ENCODE measurements at places on chromosomes 5 and 9. TPM values are rescaled to one million over a fixed set of nuclear protein-coding genes. Genes with fewer than 3 reads are reported as not detected.

The AQP7 gene
- total RNA-seq = 0.23 TPM

The C9orf50 gene
- 0.11 TPM for total RNA-seq

DNA sequence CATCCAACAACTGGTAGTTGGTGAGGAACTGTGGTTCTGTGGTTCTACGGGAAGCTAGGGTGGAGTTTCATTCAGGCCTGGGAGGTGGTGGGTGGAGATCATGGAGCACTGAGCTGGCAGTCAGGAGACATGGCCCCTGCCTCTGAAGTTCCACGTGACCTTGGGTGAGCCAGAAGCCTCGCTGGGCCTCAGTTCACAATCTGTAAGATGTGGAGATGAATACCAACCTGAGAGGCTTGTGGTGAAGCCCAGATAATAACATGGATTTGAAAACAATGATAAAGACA lies 177.9 kb downstream of the MACROH2A1 start:
- no peak for DNase-seq

GRCh38 chr9:20294046-20294750 lies 328.1 kb downstream of the MLLT3 start:
- DNase-seq = no peak

GRCh38 chr5:33810491-33811120 lies 81.2 kb downstream of the ADAMTS12 start:
- DNase-seq = no peak

- DNase-seq = no peak
Observed at GRCh38 chr5:64213531-64213930, 47.9 kb downstream of the RNF180 start.

DNA sequence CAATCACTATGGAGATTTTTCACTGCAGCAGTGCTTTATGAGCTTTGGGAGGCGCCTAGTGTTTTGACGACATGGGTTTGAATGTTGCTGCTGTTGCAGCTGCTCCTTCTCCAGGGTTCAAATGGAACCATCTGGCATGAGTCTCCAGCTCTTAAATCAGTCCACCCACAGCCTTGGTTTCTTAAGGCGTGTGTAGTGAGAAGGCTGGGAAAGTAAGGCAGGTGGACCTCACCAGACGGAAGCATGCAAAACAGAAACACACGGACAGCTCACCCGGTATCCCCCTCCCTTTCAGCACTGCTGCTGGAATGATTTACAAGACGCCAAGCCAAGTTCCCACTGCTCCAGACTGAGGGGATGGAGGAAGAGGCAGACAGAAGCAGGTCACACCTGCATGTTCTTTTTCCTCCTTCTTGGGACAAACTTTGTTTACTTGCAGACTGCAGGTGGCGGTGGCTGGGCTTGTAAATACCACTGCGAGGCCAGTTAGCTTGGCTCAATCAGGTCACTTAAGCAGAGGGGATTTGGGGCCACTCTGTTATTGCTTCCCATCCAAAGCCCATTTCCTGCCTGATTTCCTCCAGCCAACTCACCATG lies 47.4 kb downstream of the ADAM19 start:
- peak; percentile 33 for DNase-seq

- no peak for DNase-seq
Observed at GRCh38 chr5:56717253-56717987, 97.9 kb upstream of the MAP3K1 start.

DNA sequence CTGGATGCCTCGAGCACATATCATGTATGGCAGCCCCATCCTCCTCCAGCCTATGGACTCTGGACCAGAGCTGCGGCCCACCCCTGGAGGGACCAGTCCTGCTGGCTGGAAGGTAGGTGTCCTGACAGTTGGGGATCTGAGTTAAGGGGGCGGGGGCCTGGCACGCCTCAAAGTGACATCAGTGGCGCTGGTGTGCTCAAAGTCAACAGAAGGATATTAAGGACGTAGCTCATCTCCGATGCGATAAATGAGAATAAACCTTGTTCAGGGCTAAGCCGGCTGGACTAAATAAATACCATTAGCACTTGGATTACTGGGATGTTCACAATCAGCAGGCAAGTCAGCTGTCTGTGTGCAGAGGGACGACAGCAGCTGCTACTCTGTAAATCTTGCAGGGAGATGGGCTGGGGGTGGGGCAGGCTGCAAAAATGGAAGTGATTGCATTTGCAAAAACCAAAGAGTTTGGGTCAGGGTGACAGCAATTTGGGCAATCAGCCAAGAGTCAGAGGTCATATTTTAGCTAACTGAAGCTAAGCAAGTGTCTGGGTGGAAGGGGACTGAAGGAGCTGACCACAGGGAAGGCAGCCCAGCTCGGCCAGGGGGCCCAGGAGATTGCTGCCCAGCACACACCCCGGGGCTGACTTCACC lies 80.0 kb upstream of the LRRTM2 start:
- no peak for DNase-seq

Measured in WTC11 (cell line).